ENCODE measurements at places on chromosomes 2 and 18.

GRCh38 chr2:203582468-203582867 is 47.4 kb upstream of the RAPH1 start:
- no peak for DNase-seq

- DNase-seq = no peak
Observed at GRCh38 chr2:195543902-195544894, 112.8 kb upstream of the SLC39A10 start.

DNA sequence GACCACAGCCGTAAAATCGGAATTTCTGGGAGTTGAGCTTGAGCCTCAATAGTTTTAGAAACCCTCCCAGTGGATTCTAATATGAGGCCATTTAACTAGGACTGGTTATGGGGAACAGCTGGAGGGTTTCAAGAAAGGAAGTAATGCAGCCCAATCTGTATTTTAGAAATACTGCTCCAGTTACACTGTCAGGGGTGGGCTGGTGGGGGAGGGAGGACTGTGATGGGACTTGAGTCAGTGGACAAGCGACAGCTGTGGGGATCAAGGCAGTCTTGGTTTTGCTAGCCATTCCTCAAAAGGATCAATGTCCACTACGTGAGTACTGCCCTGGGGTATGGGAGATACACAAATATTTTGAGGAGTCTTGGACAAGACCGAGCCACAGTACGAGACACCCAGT is 34.8 kb downstream of the ASB1 start:
- DNase-seq = no peak

DNA sequence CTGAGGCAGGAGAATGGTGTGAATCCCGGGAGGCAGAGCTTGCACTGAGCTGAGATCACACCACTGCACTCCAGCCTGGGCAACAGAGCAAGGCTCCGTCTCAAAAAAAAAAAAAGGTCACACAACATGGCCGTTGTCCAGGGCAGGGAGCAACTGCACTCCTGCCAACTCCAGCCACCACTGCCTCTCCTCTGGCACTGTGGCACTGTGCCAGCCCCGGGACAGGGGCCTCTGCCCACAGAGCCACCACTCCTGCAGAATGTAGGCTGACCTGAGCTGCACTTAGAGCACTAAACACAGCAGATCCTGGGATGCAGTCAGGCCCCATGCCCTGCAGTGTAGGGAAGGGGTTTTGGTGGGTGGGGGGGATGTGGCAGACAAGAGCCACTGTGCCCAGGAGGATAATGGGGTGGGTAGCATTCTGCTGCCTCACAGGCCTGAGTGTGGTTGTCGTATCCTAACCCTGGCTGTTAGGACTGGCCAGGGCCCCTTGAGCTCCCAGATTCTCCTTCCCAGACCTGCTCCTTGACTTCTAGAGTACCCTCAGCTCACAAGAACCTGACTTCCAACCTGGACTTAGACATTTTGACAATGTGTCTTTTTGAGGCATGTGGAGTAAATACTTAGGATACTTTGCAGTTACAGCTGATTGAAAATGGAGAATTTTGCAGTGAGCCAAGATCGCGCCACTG is 69.4 kb upstream of the SH3RF3 start:
- no peak for DNase-seq

DNA sequence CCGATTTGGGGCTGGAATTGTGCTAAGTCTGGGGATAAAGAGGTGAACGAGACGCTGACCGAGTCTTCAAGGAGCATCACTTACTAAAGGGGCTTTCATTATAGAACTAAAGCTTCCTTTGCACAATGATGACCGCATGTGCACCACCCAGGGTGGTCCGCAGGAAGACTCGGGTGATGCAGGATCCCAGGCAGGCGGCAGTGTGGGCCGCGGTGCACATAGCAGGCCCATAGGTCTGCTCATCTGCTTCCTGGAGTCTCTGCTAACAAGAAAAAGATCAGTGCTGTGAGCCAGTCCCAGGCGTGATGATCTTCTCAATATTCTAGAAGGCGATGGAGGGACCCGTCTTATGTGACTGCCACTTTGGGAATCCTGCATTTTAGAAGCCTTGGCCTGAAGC is 122.8 kb downstream of the PXDN start:
- DNase-seq = no peak

DNA sequence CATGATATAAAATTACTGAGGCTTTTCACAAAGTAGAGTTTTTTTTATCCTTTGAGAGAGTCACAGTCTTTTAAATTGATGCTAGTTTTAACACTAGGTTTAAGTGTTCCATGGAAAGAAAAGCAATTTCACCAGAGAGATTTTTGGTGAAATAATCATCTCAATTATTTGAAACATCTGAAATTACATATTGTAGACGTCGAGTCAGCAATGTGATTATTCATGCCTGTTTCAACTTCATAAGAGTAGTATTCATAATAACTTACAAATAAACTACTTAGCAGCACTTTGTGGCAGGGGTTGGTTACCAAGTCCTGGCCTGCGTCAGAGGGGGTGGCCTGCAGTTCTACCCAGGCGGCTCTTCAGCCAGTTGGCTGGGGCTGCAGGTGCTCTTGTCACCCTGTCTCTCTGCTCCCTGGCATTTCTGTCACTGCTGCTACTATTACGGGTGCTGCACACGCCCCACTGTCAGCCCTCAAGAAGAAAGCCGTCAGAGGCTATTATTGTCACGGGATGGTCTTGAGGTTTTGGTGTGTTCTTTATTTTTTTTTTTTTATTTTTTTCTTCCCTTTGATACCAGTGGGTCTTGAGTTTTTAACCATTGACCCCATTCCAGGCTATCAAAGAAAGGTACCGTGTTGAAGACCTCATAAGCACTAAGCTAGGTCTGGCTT is 50.4 kb downstream of the MALT1 start:
- no peak for DNase-seq

DNA sequence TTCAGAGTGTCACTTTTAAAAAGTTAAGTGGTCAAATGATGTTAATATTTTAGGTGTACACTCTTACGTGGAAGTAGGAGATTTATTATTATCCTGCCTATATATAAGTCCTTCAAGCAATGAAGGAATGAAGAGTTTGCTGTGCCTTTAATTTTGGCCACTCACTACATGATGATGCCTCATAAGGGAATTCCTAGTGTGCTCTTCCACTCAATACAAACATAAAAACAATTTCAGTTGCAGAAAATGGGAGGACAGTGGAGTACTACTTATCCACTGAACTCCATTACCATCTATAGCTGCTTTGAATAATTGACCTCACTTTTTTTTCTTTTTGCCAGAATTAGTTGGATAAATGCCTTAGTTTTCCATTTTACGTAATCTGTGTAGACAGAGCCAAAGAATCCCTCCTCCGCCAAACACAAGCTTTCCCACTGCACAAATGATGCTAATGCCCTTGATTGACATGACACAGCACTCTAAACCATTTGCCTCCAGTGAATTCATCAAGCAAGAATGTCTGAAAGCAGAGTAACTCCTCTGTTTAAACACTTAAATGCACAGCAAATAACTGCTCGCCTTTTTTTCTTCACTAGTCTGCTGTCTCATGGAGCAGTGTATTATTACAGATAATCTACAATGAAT is 751.1 kb upstream of the FANCL start:
- DNase-seq = no peak

- DNase-seq = peak; percentile 24
Observed at GRCh38 chr18:3794537-3795348, 344.8 kb downstream of the TGIF1 start.

DNA sequence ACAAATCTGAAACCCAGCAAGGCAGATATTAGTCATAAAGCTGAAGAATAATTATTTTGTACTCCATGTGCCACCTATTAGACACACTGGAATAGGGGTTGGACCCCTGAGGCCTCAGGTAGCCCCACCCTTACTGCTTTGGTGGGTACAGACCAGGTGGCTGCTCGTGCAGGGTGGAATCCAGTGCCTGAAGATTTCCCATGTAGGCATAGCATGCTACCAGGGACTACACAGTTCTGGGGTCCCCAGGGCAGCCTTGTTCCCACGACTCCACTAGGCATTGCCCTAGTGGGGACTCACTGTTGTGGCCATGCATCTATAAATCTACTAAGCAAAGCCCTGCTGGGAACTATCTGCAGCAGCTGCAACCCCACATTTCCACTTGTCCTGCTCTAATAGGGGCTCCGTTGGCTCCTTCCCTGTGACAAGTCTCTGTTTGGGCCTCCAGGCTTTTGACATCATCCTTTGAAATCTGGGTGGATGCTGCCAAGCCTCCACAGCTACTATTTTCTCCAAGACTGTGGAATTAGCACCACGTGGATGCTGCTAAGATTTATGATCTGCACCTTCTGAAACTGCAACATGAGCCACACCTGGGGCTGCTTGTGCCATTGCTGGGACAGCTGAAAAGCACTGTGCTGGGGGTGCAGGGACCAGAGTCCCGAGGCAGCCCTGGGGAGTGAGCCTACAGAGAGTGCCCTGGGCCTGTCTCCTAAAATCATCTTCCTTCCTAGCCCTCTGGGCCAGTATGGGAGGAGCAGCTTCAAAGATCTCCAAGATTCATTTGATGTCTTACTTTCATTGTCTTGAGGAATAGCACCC is 303.8 kb downstream of the FSIP2 start:
- no peak for DNase-seq

GRCh38 chr2:54605836-54606235 is 117.6 kb upstream of the EML6 start:
- DNase-seq = no peak

GRCh38 chr18:42051411-42051810 is 96.4 kb downstream of the PIK3C3 start:
- no peak for DNase-seq

DNA sequence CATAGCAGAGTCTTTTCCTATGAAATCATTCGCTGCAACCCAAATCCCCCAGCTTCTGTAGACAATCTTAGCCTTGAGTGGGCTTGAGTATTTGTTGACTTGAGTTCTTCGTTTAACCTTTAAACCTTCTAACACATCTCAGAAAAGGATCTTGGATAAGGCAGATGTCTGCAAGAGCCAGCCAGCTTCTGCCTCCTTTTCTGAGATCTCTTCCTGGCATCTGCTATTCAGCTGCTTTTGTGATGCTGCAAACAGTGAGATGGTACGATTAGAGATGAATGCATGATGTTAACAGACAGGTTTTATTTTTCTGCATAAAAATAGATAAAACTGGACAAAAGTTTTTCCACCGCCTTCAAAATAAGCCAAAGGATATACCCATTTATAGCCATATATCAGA is 37.5 kb downstream of the NRP2 start:
- no peak for DNase-seq

GRCh38 chr2:105645031-105645937 is 99.4 kb upstream of the NCK2 start:
- no peak for DNase-seq

GRCh38 chr2:213065583-213066442 is 85.6 kb downstream of the IKZF2 start:
- DNase-seq = no peak

- peak; percentile 35 for DNase-seq
Observed at GRCh38 chr2:209974576-209974975, 27.9 kb upstream of the RPE start.

GRCh38 chr2:172884336-172884735 is 148.7 kb downstream of the RAPGEF4 start:
- no peak for DNase-seq

GRCh38 chr2:1318366-1319009 is 94.8 kb upstream of the TPO start:
- DNase-seq = no peak

DNA sequence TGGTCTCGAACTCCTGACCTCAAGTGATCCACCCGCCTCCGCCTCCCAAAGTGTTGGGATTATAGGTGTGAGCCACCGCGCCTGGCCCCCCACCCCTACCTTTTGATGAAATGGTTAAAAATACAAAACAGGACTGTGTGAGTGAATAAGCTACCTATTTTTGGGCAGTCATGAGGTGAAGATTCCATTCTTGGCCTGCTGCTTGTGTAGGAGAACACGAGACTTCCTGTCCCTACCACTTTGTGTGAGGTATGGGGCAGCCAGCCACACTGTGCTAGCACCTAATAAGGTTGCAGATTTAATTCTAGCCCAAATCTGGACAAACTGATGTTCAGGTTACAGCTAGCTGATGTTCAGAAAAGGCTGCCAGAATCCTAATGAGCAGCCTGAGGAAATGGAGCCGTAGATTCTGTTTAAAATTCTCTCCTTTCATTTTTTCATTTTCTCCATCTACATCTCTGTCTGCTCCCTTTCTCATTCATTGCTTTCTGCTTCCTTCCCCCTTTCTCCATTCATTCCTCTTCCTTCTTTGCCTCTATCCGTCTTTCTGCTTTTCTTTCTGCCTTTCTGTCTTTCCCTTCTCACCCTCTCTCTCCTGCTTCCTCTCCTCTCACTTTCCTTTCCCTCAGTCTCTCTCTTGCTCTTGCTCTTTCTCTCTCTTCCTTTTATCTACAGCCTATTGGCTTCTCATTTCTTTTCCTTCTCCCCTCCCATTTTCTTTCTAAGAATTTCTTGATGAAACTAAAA is 4.6 kb upstream of the LTBP1 start:
- no peak for DNase-seq

GRCh38 chr2:177275040-177275742 is 10.7 kb upstream of the NFE2L2 start:
- no peak for DNase-seq

DNA sequence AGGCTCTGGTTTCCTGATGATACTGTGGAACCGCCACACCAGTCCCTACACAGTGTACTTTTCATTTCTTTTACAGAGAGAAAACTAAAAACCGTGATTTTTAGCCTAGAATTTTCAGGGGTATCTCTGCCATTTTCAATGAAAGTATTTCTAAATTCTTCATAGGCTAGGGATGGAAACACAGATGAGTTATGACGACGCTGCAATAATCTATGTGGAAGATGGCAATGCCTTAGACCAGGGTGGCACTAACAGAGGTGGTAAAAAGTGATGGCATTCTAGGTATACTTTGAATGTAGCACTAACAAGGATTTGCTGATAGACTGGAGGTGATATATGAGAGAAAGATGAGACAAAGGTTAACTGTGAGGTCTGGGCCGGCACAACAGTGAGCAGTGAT is 56.5 kb downstream of the TTC21B start:
- no peak for DNase-seq

GRCh38 chr18:22683196-22683676 is 249.9 kb upstream of the RBBP8 start:
- no peak for DNase-seq

DNA sequence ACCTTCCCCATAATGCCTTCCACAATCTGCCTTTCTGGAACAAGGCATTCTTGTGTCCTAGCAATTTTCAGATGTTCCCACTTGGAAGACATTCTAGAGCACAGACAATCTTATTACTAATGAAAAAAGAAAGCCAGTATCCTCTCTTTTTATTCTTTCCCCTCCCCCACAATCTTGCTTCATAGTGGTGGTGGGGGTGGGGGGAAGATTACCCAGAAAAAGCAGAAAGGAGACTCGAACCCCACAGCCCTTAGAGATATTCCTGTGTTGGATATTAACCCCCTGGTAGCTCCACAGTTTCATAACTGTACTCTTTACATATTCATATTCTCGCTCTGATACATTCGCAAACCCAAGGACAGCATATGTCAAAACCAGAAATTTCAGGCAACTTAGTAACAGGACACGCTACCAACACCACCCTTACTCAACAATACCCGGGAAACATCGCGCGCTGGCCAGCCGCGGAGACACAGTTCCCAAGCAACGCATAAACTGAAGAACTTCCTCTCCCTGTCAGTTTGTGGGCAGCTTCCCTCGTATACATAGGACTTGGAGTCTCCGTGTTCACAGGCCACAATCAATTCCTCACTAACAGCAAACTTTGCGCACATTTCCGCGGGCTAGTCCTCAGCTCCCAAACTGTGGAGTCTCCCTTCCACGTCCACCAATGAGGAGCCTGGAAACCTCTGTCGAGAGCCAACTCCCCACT is 793 bp downstream of the NR4A2 start:
- DNase-seq = peak; percentile 35

Measured in COLO829 (cell line).